NCI-H1092 (cell line): ENCODE measurements at places on chromosomes 16 and 17.

GRCh38 chr17:42107597-42108576, 4.6 kb downstream of the DHX58 start:
- DNase-seq: peak; percentile 82

- no peak for DNase-seq
Observed at GRCh38 chr17:51154176-51154575, 817 bp downstream of the NME1 start.

- DNase-seq: no peak
Observed at GRCh38 chr17:42127414-42127813, 4.8 kb downstream of the HSPB9 start.

- no peak for DNase-seq
Observed at GRCh38 chr16:49617016-49617629, 238.8 kb downstream of the ZNF423 start.

- DNase-seq: no peak
Observed at GRCh38 chr16:86220561-86220960, 289.8 kb upstream of the FOXF1 start.
